K562 (cell line): ENCODE measurements at places on chromosomes 3 and 15. TPM values are rescaled to one million over a fixed set of nuclear protein-coding genes. Genes with fewer than 3 reads are reported as not detected.
A peak's percentile ranks its signal among the peaks of the same experiment; 100 is the strongest.

DNA sequence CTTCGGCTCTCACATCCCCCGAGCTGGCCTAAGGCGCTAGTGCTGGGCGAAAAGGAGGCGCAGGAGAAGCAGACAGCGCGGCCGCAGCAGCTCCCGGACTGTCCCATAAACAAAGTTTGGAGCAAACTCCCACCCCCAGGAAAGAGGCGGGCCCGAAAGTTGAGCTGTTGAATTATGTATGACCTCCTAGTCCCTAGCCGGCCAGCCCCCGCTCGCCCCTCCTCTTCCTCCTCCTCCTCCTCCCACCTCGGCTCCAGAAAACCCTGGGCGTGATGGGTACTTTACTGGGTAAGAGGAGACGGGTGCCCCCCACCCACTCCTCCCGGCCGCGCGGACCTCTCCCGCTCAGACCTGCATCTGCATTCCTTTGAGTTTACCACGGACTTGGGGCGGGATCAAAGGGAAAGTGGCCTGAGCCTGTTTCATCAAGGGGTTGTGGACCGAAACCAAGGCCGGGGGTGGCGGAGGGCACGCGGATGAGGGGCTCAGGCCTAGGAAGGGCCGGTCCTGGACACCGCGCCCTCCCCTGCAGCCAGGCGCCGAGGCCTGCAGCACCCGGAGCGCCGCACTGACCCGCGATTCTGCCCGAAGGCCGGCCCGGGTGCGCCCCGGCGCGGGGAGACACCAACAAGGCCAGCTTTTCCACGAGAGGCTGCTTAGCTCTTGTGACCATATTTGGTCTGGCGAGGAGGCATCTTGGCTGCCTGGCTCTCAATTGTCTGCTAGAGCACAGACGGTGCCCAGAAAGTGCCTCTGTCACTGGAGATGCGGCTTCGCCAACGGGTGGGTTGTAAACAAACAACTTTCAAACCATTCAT lies at the start of gene WWTR1:
WWTR1 (minus strand) TSS at position 100 of the 818 bp plus-strand sequence. CDS start 719 bp downstream, outside the sequence.
- DNase-seq: no peak

DNA sequence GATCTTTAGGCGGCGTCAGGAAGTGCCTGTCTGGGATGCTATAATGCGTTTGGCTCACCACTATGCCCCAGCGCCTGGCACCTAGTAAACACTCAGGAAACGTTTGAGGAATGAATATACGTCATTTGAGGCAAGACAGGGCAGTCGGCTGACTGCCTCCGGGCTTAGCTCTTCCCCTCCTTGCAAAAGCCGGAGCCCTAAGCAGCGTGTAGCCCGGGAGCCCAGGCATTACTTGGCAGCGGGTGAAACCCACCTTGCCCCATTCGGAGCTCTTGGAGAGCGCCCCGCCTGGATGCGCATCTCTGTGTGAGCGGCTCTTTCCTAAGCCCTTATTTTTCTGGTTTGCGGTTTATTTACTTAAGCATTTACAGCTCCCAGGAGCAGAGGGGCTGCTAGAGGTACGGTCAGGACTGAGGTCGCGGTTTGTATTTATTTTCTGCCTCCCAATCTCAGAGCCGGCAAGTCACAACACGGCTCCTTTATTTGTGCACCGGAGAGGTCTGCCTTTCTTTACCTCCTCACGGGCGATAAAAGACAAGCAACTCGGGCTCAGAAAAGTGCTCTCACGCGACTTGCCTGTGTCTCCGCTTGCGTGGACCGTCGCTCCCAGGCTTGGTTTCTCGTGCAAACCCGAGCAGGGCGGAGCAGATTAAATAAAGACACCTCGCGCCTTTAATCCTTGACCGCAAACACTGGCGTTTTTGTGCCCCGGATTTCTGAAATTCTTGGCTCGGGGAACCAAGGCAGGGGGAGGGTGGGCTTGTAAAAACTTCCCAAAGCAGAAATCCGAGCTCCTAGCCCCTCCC lies 737 bp upstream of the ITPR1 start:
- peak; percentile 47 for DNase-seq

GRCh38 chr3:31550452-31551251 lies 17.9 kb downstream of the STT3B start:
- DNase-seq: no peak

DNA sequence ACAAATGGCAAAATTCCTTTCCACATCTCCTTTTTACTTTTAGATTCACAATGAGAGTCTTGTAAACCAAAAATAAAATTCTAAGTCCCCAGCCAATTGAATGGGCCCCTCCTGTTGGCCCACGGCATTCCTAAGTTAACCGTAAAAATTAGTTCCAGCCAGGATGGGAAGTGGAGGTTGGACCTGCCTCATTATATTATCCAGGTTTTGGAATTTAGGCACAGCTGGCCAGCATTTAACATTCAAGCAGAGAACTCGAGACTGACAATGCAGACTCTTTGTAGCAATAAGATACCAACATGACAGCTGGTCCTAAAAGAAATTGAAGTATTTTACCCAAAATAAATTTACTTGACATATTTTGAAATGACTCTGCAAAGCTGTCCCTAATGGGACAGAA lies 321.0 kb upstream of the NAALADL2 start:
- DNase-seq: no peak

DNA sequence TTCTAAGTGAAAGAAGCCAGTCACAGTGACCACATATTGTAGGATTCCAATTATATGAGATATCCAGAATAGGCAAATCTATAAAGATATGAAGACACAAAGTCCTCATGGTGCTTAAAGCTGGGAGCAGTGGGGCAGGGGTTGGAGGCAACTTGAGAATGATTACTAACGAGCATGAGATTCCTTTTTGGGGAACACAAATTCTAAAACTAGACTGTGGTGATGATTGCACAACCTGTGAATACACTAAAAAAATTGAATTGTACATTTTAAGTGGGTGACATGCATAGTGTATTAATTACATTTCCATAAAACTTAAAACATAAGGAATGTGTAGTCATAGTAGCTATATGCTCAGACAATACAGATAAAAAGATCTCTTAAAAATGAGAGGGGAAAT lies 103.2 kb downstream of the DPH6 start:
- DNase-seq: no peak

DNA sequence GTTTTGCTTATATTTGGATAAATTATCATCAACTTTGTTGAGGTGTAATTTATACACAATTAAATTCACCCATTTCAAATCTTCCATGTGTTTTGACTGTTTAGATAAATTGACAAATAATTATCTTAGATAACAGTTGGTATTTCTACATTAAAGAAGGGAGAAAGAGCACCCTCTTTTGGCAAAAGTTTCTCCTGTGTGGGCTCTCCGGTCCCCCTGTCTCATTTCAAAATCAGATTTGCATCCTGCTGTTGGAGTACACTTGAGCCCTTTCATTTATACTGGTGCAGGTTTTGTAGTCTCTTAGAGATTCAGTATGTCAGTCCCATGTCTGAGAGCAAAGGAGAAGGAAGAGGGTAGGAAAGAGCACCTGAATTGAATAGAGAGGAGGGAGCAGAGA lies 49.4 kb downstream of the NKIRAS1 start:
- DNase-seq: no peak

DNA sequence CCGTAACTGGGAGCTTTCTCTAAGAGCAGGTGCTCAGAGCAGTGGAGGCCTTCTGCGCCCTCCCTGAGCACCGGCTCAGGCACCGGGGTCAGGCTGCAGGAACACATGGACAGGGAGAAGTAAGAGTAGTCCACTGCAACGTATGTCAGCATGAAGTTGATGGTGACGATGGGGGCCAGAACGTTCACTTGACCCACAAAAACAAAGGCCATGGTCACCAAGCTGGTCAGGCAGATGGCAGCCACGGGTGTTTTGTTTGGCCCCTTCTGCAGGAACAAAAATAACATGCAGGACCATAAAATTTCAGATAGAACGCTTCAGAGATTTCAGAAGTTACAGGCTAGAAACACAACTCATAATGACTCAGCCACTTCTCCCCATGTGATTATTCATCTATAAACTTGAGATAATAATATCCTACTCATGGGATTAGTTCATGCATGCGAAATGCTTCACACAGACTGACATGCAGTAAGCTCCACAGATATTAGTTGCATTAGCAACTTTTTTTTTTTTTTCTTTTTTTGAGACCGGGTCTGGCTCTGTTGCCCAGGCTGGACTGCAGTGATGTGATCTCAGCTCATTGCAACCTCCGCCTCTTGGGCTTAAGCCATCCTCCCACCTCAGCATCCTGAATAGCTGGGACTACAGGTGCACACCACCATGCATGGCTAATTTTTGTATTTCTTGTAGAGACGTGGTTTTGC lies 52.2 kb upstream of the HEG1 start:
- DNase-seq: no peak

GRCh38 chr3:172617976-172618375 lies 92.9 kb downstream of the NCEH1 start:
- DNase-seq: no peak

- no peak for DNase-seq
Measured at GRCh38 chr15:50044406-50044805, 74.6 kb downstream of the ATP8B4 start.

- DNase-seq: no peak
Measured at GRCh38 chr3:89419647-89420241, 312.3 kb downstream of the EPHA3 start.

DNA sequence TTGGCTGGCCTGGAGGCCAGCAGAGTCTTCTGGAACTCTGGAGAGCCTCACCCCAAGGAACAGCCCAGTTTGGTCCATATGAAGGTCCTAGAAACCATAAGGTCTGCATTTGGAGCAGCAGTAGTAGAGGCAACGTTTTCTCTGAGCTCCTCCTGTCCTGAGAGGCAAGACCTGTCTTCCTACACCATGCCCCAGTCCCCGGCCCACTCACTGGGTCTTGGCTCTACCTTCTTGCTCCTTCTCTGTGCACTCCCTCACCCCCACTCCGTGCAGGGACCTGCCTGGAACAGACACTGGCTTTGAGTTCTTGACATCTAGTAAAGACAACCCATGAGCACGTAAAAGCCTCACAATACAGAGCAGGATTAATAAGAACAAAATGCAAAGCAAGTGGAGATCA lies 76.6 kb downstream of the CHRD start:
- DNase-seq: no peak

- no peak for DNase-seq
Measured at GRCh38 chr3:125142420-125142778, 70.1 kb downstream of the SLC12A8 start.

GRCh38 chr3:52347716-52348635 lies 31.9 kb downstream of the DNAH1 start:
- DNase-seq: no peak

GRCh38 chr3:64360280-64360679 lies 135.0 kb upstream of the PRICKLE2 start:
- no peak for DNase-seq

DNA sequence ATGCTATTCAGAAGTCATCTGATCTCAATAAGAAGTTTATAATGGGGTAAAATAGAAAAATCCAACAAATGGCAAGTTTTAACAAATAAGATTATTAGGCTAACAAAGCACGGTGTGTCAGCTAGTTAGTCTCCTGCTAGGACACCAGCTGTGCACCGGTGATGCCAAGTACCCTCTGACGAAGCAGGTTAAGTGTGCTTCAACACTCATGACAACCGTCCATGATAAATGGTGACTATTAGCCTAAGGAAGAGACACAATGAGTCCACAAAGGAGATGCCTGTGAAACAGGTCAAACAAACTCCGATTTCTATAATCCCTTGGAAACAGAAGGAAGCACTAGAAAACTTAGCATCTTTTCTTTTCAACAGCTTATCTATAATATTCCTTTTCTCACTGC lies 36.5 kb downstream of the ATP13A3 start:
- DNase-seq: no peak

DNA sequence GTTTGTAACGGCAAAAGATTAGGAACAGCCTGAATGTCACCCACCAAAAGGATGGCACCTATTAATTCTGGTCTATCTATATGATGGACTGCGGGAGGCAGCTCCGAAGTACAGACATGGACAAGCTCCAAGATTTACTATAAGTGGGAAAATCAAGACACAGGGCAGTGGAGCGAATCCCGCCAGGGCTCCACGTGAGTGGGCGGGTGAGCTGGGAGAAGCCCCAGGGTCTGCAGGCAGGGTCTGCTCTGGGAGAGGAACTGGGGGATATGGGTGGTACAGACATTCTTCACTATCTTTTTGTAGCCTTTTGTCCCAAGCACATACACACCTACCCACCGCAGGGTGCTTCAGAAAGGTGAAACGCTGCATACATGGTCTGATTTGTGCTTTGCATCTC lies 38.2 kb upstream of the SPTBN5 start:
- DNase-seq: no peak

Gene LTK
- total RNA-seq: 3.7 and 4.4 TPM in 2 replicates

Gene SRPRB
- total RNA-seq: 57.3 and 60.9 TPM in 2 replicates

Gene A4GNT
- total RNA-seq: not detected in 2 replicates

Gene EPHB1
- not detected in 2 replicates for total RNA-seq

Gene VIPR1
- 0.34 and 0.38 TPM in 2 replicates for total RNA-seq

Gene RHCG
- total RNA-seq: not detected in 2 replicates

Gene CALML4
- total RNA-seq: 6.3 and 6.5 TPM in 2 replicates

Gene RTP4
- not detected in 2 replicates for total RNA-seq
